CD4-positive, alpha-beta T cell treated with Interleukin-17A for 4 hours (primary cell): ENCODE measurements at places on chromosomes 1 and 21.

- DNase-seq, result no peak
Observed at GRCh38 chr1:215569986-215570824, 3.1 kb downstream of the KCTD3 start.

- no peak for DNase-seq
Observed at GRCh38 chr1:38213646-38214434, 167.2 kb upstream of the POU3F1 start.

DNA sequence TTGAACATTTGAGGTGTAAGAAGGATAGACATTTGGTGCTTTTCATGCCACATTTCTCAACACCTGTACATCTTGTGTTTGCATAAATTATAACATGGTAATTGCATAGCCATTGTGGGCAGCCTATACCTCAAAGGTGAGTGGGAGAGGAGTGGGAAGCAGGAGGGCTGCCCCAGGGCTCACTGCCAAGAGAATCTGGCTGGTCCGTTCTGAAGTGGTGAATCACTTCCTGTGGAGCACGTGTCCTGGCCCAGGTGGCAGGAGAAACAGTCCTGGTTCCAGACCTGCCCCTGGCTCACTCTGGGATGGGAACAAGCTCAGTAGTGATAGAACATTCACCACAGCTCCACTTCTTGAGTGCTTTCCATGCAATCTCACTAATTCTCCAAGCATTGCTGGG, 11.6 kb upstream of the OLFML2B start:
- no peak for DNase-seq

- no peak for DNase-seq
Observed at GRCh38 chr1:197184190-197184589, 37.7 kb upstream of the ASPM start.

DNA sequence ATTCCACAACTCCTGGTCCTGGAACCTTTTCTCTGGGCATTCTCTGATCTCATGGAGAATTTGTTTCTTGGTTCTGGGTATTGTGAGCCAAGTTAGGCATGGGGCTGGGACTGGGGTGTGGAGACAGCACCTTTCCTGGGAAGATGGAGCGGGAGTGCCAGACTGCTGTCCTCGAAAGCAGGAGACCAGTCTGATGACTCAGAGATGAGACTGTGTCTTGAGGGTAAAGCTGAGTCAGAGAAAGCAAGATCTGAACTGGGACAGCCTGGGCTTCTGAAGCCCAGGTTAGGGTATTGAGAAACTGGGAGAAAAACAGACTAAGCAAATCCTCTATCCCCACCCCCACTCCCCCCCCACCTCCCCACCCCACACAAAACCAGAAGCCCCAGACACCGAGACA, 2.2 kb upstream of the KANK4 start:
- DNase-seq, result no peak

- DNase-seq, result no peak
Observed at GRCh38 chr1:15051882-15052528, 101.5 kb upstream of the TMEM51 start.
